ENCODE measurements at places on chromosomes 3 and 15. TPM values are rescaled to one million over a fixed set of nuclear protein-coding genes. Genes with fewer than 3 reads are reported as not detected.

DNA sequence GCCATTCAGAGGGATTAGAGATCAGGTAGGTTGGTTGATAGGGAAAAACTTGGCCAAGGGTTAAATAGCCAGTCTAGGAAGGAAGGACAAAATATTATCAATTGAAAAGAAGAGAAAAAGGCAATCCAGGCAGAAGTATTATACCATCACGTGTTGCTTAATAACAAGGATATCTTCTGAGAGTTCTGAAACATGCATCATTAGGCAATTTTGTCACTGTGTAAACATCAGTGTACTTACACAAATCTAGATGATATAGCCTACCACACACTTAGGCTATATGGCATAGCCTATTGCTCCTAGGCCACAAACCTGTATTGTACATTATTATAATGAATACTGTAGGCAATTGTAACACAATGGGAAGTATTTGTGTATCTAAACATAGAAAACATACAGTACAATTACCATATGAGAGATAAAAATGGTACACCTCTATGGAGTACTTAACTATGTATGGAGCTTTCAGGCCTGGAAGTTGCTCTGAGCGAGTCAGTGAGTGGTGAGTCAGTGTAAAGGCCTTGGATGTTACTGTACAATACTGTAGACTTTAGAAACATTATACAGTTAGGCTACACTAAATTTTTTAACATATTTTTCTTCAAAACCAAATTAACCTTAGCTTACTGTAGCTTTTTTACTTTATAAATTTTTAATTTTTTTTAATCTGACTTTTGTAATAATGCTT lies 2.7 kb downstream of the TEX55 start:
- no peaks in the 10 kb centered on the region for H3K36me3 ChIP-seq
- no peaks in the 10 kb centered on the region for H3K27me3 ChIP-seq
- no peak for DNase-seq
- no peak overlapping the region for H3K4me3 ChIP-seq
- no peak overlapping the region for H3K27ac ChIP-seq

Gene KBTBD12
- total RNA-seq = not detected

- peaks cover 2% of the 10 kb centered on the region for H3K4me1 ChIP-seq
- H3K36me3 ChIP-seq = no peaks in the 10 kb centered on the region
- no peak overlapping the region for H3K4me3 ChIP-seq
- H3K27me3 ChIP-seq = no peaks in the 10 kb centered on the region
- DNase-seq = no peak
Measured at GRCh38 chr15:101161656-101162055, 90.2 kb downstream of the CHSY1 start.

DNA sequence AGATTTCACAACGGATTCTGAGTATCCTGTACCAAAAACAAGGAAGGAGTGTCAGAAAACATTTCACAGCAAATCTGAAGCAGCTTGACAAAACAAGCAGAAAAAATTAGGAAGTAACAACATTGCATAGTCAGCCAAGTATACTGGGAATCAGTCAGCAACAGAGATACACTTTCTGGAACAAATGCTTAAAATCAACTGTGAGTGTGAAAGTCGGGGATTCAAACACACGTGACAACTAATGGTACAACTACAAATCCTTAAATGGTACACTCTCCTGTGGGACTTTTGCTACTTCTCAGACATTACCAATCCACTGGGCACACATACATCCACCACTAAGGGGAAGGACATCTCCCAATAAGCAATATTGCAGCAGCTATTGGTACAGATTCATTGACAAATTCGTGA lies 296.6 kb upstream of the MME start:
- H3K27me3 ChIP-seq = no peaks in the 10 kb centered on the region
- DNase-seq = no peak
- no peaks in the 10 kb centered on the region for H3K4me1 ChIP-seq
- no peak overlapping the region for H3K27ac ChIP-seq
- no peak overlapping the region for H3K4me3 ChIP-seq

Gene AMT
- total RNA-seq = 3.5 TPM
